ENCODE measurements at places on chromosomes 1 and 21.
A peak's percentile ranks its signal among the peaks of the same experiment; 100 is the strongest.

DNA sequence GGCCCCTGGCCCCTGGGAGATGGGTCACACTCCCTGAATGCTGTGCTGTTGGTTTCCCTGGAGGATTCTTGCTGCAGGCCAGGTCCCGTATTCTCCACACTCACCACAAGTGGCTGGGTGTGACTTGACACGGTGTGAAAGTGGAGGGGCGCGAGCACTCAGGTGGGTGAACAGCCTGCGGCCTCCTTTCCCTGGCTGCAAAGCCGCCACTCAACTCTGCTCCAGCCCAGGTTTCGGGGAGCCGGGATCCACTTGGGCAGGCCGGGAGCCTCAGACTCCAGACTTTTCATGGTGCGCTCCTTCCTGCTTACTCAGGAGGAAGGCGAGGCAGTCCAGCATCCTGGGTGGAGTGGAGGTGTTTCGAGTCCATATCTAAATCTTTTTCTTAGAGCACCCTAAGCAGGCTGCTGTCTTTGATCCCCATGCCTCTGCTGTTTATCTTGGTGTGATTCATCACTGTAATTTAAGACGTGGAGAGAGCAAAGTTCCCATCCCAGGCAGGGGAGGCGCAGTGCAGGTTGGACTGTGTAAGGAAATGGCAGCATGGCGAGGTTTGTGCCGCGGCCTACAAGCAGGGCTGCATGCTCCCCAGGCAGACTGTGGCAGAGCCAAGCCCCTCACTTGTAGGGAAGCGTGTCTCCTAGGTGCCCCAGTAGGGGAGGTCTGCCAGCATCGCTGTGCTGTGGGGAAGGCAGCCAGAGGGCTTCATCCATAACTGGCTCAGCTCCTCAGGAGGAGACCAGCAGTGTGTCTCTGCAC is 29.6 kb downstream of the VANGL1 start:
- DNase-seq, result peak; percentile 69

DNA sequence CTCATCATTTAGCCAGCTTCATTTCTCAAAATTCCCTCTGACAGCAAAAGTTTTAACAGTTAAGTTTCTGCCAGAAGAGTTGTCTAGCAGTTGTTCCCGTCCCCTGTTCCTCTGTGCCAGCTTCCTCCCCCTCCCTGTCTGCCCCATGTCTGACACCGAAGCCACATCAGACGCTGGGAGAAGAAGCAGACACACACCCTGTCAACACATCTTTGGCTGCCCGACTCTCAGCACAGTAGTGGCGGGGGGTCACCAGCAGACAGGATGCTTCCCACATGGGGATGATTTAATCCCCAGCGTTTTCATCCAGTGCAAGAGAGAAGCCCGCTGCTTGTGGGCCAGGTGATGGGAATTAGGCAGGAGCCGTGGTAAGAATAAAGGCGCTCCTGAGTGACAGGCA is 379.4 kb upstream of the RUNX1 start:
- DNase-seq, result no peak

GRCh38 chr1:9844756-9845155 is 21.0 kb upstream of the CLSTN1 start:
- DNase-seq, result no peak

DNA sequence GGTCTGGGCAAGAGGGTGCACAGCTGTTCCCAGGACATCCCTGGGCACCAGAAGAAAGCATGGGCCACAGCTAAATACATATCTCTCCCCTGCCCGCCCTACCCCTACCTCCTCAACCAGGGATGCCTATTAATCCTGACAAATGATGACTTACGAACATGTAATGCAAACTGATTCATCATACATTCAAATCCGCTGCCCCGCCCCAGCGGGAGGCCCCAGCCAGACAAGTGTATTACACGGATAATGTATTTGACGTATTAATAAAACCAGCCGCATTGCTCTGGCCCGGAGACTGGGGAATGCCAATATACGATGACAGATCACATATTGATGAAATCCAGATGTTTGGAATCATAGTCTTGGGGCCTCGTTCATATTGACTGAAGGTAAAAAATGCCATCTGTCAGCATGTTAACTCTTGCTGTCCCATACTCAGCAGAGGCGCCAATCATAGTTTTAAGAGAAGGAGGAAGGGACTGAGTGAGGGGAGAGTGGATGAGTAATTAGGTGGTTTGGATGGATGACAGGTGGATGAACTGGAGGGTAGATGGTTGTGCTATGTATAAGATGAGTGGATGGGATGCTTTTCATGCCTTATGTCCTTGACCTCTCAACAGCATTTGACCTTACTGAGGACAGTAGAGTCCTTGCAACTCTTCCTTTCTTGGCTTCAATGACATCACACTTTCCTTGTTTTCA is 68.2 kb downstream of the TMEM53 start:
- DNase-seq, result no peak

GRCh38 chr1:105017587-105017986 is 1267.9 kb downstream of the AMY1C start:
- no peak for DNase-seq

GRCh38 chr1:217389895-217390294 is 241.0 kb downstream of the GPATCH2 start:
- DNase-seq, result no peak

DNA sequence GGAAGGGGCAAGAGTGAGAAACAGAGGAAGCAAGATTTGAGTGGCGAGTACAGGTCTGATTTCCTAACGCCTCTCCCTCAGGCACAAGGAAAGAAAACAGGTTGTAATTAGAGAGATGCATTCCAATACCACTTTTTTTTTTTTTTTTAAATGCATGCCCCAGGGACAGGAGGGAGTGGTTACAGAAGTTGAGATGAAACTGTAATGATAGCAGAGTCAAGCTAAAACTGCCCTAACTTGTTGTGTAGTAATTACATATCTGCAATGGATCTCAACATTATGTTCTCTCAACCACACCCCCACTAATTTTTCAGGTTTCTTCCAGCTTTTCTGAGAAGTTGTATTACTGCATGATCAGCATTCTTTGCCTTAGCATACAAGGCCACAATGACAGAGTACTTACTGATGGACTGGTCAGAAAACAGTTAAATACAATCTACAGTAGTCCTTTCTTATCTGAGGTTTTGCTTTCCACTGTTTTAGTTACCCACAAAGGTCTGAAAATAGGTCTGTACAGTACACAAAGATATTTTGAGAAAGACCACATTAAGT is 5.5 kb downstream of the ETV3 start:
- no peak for DNase-seq

- no peak for DNase-seq
Observed at GRCh38 chr1:154937988-154938386, 1.5 kb upstream of the PMVK start.

- no peak for DNase-seq
Observed at GRCh38 chr1:172466795-172467407, 23.0 kb upstream of the PIGC start.
